Stimulated activated naive CD8-positive, alpha-beta T cell treated with anti-CD3 and anti-CD28 coated beads, Interleukin-15, Interleukin-2, amounts not matched to agents 100 U/mL and 50 U/mL, for 24 hours (primary cell): ENCODE measurements at places on chromosomes 2 and 18.

DNA sequence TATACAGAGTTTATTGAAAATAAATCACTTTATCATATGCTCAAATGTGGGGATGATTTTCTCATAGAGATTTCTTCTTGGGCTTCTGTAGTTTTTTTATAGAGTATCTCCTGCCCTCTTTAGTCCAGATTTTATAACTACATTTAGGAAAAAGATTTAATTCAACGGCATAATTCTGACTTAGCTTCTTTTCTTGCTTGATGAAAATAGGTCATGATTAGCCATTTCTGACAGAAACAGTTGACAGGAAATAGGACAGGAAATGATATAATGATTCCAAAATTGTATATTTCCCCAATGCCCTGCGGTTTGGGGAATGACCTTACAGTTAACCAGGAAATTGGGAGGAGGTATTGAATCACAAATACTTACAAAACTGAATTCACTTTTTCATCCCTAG, 1531.9 kb upstream of the ACVR2A start:
- DNase-seq = no peak

- DNase-seq = peak; percentile 30
These were observed 1.3 kb upstream of the KCMF1 start for GRCh38 chr2:84969511-84970209.

- DNase-seq = no peak
These were observed 27.2 kb upstream of the KCNF1 start for GRCh38 chr2:10884574-10884975.

DNA sequence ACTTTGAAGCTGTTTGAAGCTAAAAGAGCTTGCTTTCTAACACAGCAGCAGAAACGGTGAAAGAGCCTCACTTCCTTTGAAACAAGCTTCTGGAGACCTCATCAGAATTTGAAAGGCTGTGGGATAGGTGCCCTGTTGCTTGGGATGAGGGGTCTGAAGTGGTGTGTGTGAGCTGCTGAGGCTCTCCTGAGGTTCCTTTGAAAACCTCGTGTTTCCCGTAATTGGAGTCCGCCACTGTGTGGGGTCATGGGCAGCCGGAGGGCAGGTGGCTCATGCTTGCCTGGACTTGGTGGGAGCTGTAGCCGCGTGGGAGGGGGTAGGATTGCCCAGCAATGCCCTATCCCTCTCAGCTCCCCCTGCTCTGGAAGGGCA, 34.4 kb downstream of the CABLES1 start:
- DNase-seq = no peak

DNA sequence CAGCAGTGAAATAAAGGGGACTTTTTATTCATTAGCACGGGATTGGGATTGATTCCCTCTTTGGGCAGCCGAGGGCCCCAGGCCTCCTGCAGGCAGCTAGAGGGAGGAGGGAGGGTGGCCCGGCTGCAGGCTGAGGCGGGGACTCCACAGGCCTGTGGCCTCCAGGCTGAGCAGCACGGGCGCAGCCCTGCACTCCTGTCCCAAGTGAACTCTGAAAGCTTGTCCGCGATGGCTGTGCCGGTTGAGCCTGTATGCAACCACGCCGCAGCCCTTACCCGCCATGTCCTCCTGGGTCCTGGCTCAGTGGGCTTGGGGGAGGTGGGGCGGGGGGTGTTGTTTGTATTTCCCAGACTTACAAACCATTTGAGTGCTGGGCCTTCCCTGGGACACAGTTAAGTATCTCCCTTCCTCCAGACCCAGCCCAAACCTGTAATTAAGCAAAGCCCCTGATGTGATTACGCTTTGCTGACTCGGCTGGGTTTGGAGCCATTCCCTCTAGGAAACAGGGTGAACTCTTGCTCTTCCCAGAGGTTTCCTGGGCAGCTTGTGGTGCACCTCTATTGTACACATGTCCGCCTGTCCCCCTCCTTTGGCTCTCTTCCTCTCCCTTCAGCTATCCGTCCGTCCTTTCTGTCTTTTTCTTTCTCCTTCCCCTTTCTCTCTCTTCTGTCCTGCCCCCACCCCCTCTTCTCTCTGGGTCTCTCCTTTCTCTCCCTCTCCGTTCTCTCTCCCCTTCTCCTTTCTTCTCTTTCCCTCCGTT, 5.3 kb downstream of the GLI2 start:
- DNase-seq = no peak

DNA sequence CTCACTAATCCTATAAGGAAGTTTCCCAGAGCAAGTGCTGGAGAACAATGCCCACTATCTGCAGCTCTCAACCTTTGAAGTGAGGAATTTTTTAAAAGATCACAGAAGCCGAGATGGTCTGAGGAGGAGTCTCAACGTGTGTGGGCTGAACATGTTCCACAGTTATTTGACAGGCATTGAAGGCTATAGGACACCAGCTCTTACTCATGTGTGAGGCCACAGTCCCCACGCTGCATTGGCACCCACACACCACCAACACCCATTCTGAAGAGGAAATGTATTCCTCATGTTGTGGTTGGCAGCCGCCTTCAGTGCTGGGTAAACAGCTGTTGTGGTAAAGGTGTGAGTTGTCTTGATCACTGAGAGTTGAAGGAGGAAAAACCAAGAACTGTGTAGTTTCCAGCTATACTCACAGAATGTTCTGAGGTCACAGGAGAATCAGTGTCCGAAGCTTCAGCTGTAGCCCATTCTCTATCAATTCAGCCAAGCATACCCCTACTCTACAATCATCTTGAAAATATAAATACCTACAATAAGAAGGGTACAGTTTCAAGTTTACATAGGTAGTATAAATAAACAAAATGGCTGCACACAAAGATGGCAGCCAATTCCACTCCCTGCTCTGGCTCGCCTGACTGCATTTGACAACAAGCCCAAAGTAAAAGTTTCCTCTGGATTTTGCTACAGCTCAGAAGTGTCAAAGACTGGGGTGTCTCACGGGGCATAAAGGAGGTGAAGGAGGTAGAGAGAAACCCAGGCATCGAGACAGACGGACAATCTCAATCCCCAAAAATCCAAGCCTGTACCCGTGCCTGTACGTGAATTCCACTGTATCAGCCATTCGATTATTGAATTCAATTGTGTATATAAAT, 12.1 kb downstream of the CD226 start:
- DNase-seq = peak; percentile 80

GRCh38 chr2:193482557-193482956, 1287.8 kb upstream of the TMEFF2 start:
- DNase-seq = no peak

DNA sequence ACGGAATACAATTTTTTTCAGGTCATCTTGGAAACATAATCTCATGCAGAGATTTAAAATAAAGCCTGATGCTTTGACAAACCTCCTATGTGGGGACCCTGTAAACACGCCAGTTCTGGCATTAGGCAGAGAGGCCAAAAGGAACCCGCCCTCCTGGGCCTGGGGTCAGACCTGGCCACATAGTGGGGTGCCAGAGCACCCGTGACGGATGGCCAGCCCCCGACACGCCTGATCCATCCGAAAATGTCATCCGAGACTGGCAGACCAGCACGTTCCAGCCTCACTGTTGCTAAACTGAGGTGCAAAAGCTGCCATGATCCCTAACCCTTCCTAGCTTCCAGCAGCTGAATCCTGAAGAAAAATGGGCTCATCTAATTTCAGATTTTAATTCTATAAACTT, 222.6 kb upstream of the SALL3 start:
- no peak for DNase-seq

DNA sequence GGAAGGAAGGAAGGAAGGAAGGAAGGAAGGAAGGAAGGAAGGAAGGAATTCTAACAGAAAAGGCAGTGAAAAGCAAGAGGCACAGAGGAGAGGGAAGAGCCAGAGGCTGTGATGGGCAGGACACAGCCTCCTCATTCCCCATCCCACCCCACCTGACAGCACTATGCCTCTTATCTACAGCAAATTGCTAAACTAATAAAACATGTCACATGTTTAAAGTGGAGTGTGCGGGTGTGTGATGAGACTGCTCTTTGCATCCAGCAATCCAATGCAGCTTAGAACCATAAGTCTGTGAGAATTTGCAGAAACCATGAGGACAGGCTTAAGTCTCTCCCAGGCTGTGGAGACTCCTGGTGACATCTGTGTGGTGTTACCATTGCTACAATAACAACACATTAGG, 108.4 kb upstream of the ALK start:
- no peak for DNase-seq

GRCh38 chr18:26867471-26867870, 2.0 kb upstream of the AQP4 start:
- no peak for DNase-seq

DNA sequence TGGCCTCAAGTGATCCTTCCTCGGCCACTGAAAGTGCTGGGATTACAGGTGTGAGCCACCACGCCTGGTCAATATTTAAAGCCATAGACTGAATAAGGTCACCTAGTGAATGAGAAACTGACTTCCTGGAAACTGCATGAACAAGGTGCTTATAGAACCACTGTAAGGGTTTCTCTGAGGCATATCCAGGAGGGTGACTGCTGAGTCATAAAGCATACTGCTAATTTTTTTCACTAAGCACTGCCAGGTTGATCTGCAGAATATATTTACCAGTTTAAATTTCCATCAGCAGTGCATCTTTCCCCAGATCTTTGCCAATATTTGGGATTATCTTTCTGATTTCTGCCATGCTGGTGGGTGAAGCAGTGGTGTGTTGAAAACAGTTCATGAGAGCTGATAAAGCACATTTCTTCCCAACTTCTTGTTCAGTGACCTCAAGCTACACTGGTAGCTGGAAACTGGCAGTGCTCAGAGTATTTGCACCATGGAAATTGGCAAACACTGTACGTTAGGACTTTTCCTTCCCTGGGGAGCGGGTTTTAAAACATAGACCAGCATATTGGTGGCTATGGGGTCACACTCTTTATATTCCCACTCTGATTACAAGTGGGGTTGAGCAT, 4.2 kb upstream of the CLIP4 start:
- no peak for DNase-seq

- DNase-seq = no peak
These were observed 99.6 kb upstream of the MAP2 start for GRCh38 chr2:209324281-209324680.

GRCh38 chr2:31271851-31272267, 37.9 kb downstream of the EHD3 start:
- no peak for DNase-seq

- DNase-seq = no peak
These were observed 139.9 kb upstream of the DOCK10 start for GRCh38 chr2:225182126-225182525.

GRCh38 chr2:52269696-52270485, 1238.0 kb upstream of the NRXN1 start:
- no peak for DNase-seq

- DNase-seq = no peak
These were observed 14.8 kb upstream of the BIN1 start for GRCh38 chr2:127121776-127122176.

DNA sequence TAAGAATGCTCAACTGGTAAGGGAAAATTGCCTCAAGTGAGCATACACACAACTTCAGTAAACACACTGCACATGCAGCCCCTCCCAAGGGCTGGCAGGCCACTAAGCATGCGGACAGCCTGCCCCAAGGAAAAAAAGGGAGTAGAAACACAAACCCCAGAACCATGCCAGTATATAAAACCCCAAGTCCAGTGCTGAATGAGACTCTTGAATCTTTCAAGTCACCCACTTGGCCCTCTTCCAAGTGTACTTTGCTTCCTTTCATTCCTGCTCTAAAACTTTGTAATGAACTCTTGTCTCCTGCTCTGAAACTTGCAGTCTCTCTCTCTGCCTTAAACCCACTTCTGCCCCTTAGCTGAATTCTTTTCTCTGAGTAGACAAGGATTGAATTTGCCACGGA, 736.4 kb downstream of the RNF144A start:
- no peak for DNase-seq

GRCh38 chr2:10833021-10833420, 20.4 kb upstream of the PDIA6 start:
- DNase-seq = no peak

GRCh38 chr2:239351687-239352086, 49.1 kb downstream of the HDAC4 start:
- no peak for DNase-seq

- DNase-seq = peak; percentile 52
These were observed 632 bp downstream of the AFTPH start for GRCh38 chr2:64524604-64525316.
